Stimulated activated CD8-positive, alpha-beta memory T cell treated with anti-CD3 and anti-CD28 coated beads, Interleukin-4, amount 100 ng/mL, for 4 hours (primary cell): ENCODE measurements at places on chromosomes 1 and 21.

GRCh38 chr1:58065520-58065919 lies 481.0 kb downstream of the OMA1 start:
- no peak for DNase-seq

DNA sequence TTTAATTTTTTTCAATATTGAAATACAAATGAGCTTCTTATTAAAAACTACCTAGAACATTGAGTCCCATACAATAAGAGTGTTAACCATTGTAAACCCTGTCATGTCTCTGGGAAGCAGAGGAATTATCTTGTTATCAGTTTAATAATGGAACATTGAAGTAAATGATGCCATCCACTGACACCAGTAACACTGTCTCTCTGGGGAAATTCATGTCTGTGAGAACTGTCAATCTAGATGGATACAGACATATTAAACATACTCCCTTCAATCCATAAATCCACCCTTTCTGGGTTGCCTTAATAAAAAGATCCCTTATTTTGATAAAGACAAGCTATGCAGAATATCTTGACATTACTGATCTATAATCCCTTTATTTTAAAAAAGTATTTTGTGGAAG lies 503.2 kb downstream of the DPYD start:
- DNase-seq: no peak

- DNase-seq: no peak
Measured at GRCh38 chr1:85611425-85611824, 30.9 kb downstream of the CCN1 start.

DNA sequence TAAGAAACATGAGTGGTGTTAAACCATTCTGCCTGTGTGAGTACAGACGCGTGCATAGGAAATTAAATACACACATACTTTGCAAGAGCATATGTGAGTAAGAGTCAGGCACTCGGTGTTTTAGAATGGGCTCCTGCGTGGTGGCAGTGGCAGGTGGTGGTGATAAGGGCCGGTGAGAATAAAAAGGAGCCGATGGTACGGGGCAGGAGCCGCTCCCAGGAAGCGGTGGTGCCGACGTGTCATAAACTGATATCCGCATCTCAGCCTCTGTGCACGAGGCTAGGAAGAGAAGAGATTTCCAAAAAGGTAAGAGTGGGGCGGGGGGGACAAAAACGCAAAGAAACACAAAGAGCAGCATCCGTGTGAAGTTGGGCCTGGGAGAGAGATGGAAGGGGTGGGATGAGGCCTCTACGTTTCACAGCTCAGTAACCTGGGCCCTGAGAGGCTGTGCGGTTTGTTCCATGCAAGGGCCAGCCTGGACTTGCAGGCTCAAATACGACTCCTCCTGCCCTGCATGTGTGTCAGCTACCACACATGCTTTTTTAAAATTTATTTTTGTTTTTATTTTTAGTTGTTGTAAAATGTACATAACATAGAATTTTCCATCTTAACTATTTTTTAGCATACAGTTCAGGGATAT lies 127.7 kb upstream of the COL6A1 start:
- DNase-seq: no peak

DNA sequence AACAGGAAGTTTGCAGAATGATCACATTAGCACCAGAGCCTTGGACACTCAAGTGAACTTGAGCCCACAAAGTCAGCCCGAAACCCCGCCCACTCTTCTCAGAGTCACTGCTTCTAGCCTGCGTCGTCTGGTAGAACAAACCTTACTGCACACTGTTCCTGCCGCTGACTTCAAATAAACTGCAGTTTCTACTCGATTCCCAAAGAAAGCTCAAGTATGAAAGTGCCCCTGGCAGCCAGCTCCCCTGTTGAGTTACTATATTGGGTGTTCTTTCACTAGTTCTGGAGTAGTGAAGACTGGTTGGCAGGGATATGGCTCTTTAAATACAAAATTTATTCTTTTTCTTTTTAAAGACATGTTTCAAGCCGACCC lies 164.7 kb downstream of the GALNT2 start:
- DNase-seq: no peak

DNA sequence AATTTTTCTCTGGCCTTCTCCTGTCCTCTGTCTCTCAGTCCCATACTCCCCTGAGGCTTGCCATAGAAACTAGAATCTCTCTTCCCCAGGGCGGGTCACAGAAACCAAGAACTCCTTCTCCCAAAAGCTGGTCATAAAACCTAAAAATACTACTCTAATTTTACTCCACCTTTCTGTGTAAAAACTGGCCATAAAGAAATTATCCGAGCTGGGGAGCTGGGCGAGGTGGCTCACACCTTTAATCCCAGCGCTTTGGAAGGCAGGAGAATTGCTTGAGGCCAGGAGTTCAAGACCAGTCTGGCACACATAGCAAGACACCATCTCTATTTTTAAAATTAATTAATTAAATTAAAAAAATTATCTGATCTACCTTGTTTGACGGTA lies 3.0 kb downstream of the ALG14 start:
- no peak for DNase-seq

GRCh38 chr1:190864013-190864641 lies 386.5 kb upstream of the BRINP3 start:
- DNase-seq: no peak

DNA sequence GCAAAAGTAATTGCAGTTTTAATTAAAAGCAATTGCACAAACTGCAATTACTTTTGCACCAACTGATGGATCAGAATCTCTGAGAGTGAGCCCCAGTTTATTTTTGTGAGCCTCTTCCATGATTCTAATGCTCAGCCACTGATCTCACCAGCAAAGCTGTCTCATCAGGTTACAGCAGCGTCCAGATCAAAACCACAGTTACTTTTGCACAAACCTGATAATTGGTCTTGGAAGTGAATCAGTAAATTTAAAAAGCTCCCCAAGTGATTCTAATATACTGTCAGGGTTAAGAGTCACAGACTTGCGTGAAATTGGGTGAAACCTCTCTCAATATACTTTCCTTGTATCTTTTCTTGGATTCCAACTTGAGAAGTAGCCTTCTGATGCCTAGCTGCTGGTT lies 13.5 kb upstream of the CR2 start:
- DNase-seq: no peak

GRCh38 chr1:168979276-168979675 lies 127.2 kb upstream of the ATP1B1 start:
- no peak for DNase-seq

- DNase-seq: no peak
Measured at GRCh38 chr1:24570265-24571125, 14.6 kb downstream of the NCMAP start.

DNA sequence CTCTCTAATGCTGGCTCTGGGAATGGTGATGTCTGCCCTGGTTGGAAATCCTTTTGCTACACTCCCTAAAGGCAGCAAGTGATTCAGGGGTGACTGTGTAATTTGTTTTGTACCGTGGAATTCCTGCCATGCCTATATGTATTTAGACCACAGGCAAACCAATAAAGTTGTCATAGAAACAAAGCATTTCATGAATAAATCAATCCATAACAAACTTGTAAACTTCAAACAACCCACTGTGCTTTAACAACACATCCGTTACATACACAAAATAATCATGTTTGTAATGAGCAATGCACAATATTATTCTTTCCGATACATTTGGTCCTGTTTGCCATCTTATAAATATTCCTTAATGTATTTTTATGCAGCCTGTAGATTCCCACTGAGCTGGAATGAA lies 330.3 kb upstream of the SNX7 start:
- DNase-seq: no peak

- DNase-seq: no peak
Measured at GRCh38 chr1:33814166-33814565, 49.7 kb upstream of the HMGB4 start.

GRCh38 chr1:175364424-175365076 lies 172.0 kb upstream of the KIAA0040 start:
- no peak for DNase-seq

- no peak for DNase-seq
Measured at GRCh38 chr1:29673228-29673500, 436.8 kb downstream of the PTPRU start.

- peak; percentile 13 for DNase-seq
Measured at GRCh38 chr1:16167331-16168143, 11.7 kb upstream of the EPHA2 start.

DNA sequence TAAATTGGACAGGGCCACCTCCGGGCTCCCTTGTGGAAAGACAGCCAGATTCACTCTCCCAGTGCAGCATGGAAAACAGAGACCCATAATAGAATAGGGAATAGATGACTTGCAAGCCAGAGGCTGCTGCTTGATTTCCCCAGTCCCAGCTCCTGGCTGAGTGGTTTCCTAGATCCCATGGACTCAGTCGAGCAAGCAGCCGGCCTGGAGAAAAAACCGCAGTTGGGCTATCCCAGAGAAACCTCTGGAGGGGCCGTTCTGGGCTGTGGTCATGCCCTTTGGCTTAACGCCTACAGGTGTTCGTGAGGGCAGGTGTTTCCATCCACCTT lies 61.7 kb downstream of the ELK4 start:
- no peak for DNase-seq

GRCh38 chr1:86596224-86596623 lies 49.3 kb downstream of the CLCA4 start:
- no peak for DNase-seq

DNA sequence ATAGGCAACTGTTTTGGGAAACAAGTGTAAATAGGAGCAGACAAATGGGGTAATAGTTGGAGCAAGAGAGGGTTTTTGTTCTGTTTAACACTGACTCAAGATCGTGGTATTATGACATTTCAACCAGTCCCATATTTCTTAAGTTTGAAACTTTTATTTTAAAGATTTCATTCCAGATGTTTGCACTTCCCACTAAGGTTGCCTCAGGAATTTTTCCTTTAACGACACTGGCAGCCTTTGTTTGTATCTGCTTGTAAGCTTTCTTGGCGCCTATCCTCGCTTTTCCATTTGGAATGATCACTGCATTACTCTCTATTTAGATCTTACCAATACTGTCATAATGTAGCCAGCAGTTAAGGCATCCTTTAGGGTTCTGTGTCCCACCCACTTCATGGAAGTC lies 67.7 kb downstream of the ALG6 start:
- DNase-seq: no peak

- no peak for DNase-seq
Measured at GRCh38 chr21:45985471-45986315, 4.1 kb downstream of the COL6A1 start.

- DNase-seq: peak; percentile 62
Measured at GRCh38 chr1:109910123-109910962, at the start of gene CSF1. Gene CSF1, plus strand, starts transcription at chr1:109910849. Its CDS starts 175 bp downstream, at chr1:109911024.

- no peak for DNase-seq
Measured at GRCh38 chr1:168554603-168555483, 11.0 kb upstream of the XCL2 start.
